ENCODE measurements at places on chromosomes 7 and 10. TPM values are rescaled to one million over a fixed set of nuclear protein-coding genes. Genes with fewer than 3 reads are reported as not detected.

DNA sequence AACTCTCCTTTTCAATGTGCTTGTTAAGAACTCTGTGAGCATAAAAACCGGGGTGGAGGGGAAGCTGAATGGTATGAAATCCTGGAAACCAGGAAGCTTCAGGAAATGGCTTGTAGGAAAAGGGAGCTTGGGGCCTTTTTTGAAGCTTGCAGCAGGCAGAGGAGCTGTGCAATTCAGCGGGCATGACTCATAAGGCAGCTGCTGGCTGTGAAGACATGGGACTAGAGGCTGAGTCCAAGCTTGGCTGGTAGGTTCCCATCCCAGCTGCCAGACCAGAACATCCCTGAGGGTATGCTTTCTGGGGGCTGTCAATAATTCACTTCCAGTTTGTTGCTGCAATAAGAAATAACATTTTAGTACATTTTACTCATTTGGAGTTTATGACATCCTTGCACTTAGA lies 36.8 kb upstream of the CDC14C start:
- DNase-seq: no peak

GRCh38 chr7:88597941-88598425 lies 161.5 kb upstream of the ZNF804B start:
- no peak for DNase-seq

- DNase-seq: no peak
Observed at GRCh38 chr7:44959433-44959951, 19.3 kb downstream of the MYO1G start.

DNA sequence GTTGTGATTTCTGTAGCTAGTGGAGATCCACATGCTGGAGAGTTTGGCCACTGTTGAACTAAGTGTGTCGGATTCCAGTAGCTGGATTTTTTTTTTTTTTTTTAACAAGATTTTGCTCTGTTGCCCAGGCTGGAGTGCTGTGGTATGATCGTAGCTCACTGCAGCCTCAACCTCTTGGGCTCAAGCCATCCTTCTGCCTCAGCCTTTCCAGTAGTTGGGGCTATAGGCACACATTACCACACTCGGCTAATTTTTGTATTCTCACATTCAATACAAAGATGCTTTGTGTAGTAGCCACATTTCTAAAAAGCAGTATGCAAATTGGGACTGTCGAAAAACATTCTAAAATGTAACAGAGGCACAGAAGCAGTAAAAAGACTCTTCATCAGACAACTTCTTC lies 63.5 kb downstream of the RABGEF1 start:
- no peak for DNase-seq

GRCh38 chr10:45471531-45472310 lies 97.7 kb downstream of the ALOX5 start:
- no peak for DNase-seq

DNA sequence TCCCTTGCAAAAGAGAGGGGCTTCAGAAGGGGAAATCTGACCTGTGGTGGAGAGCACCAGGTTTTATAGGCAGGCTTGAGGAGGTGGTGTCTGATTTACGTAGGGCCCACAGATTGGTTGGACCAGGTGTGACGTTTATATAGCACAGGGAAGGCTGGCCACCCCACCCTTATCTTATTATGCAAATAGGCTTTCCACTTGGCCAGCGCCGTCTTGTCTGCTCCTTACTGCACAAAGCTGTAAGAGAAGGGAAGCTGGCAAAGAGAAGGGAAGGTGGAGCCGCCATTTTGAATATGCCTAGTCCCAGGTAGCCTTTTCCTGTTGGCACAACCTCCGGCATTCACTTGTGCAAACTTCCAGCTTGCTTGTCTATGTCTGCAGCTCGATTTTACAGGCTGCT lies 221.4 kb downstream of the GATA3 start:
- DNase-seq: peak; percentile 60

DNA sequence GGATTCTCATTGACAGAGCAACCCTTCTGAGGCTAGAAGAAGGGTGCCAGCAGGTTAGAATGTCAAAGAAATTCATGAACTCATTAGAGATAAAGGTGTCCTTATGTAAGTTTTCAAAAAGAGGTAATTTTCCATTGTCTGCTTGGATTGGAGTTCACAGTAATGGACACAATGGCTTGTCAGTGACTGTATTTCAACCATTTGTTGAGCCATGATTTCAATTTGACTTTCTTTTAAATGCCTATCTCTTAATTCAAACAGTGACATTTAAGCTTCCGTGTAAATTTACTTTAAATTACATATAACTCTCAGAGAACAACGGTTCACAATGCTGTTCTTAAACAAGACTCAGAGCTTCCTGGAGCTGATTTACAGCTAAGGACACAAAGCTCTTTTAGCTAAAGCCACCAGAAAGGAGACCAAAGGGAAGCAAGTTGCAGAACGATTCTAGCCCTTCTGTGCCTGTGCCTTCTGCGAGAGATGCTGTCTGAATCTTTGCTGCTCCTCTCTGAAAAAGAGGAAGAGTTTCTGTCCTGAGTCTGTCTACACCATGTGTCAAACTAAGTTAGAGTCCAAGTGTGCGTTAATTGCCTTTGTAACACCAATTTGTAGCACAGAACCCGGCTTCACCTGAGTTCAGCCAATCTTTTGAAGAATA lies 42.2 kb upstream of the PFKP start:
- DNase-seq: no peak

DNA sequence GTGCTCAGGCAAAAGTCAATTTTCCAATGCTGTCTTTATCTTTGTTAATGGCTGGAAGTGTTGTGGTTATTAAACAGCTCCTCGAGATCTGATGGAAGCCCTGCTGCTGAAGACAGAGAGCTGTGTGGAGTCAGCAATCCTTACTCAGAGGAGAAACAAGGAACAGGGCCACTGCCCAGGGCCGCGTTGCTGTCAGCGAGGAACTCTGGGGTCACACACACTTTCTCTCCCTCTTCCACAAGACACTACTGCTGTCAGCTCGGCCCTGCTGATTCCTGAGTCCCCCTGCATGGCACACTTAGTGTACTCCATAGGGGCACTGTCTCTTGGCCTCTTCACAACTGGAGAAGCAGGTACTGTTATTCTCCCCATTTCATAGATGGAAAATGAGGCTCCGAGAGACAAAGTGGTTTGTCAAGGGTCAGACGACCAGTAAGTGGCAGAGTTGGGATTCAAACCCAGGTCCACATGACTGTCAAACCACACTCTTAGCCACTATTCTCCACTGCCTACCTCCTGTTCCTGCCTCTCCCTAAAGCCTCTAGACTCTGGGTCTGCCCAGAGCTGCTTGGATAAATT lies 29.3 kb upstream of the PDCD4 start:
- DNase-seq: no peak

- DNase-seq: no peak
Observed at GRCh38 chr7:82506702-82507101, 63.1 kb upstream of the CACNA2D1 start.

DNA sequence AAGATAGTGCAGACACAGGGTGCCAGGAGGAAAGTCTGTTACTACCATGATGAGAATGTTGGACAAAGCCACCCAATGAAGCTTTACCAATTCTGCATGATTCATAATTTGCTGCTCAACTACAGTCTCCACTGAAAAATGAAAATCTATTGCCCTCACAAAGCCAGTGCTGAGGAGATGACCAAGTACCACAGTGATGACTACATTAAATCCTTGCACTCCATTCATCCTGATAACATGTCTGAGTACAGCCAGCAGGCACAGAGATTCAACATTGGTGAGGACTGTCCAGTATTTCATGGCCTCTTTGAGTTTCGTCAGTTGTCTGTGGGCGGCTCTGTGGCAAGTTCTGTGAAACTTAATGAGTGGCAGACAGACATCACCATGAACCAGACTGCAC lies 144.0 kb downstream of the PLCE1 start:
- no peak for DNase-seq

DNA sequence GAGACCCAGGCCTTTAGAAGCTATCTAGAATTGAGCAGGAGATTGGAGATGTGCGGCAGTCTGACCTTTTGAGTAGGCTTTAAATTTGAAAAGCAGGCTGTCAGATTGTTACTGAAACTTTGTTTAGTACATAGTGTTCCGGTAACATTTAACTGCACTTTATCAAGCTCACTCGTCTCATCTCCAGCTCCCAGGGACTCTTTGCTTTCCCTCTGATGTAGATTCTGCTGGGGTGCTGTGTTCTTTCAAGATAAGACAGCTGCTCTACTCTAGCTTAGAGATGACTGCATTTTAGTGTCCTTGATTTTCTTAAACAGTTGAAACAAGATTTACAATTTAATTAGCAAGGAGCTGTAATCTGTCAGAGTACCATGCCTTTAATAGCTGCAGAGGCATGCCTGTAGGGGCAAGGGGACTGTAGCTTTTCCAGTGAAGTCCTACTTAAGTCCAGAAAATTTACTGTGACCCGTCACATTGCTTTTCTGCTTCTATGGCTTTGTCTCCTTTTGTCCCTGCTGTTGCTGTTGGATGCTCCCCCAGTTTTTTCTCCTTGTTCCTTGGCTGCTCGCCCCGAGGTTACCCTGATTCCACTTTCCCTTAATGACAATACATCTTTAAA lies 56.4 kb upstream of the MTPN start:
- DNase-seq: no peak

- DNase-seq: no peak
Observed at GRCh38 chr10:104928734-104929133, 287.6 kb downstream of the SORCS3 start.

- no peak for DNase-seq
Observed at GRCh38 chr7:150453181-150453580, 2.8 kb downstream of the GIMAP8 start.

DNA sequence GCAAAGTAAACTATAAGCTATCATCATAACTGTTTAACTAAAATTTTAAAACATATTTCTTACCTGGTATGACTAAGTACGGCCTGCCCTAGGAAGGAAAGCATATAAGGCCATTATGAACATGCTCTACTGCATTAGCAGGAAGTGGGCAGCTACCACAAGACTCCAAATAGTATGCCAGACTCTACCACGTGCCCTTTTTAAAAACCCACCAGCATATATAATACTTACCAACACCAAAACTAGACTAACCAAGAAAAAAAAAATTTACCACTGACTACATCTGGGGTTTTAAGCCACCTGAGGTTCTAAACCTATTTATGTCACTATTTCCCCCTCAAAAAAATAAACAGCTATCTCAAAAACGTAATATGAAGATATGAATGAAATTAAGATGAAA lies 30.1 kb downstream of the NUDCD3 start:
- peak; percentile 7 for DNase-seq

GRCh38 chr7:136941816-136942215 lies 73.4 kb downstream of the CHRM2 start:
- no peak for DNase-seq

DNA sequence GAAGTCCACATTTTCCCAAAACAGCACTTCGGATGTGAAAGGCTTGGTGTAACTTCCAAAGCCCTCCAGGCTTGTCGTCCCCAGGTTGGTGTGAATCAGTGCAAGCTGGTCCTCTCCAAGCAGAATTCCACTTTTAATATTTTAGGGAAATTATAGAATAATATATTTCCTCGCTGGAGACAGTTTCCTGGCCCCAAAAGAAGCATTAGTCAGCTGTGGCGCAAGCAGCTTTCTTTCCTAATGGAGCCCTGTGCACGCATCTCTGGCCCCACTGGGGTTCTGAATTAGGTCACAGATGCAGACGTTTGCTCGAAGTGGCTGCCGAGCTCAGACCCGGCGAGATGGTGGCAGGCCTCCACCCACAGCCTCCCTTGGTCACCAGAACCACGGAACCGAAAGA lies 33.3 kb upstream of the MNX1 start:
- DNase-seq: peak; percentile 45

- DNase-seq: no peak
Observed at GRCh38 chr7:74216361-74216761, 6.6 kb downstream of the LAT2 start.

DNA sequence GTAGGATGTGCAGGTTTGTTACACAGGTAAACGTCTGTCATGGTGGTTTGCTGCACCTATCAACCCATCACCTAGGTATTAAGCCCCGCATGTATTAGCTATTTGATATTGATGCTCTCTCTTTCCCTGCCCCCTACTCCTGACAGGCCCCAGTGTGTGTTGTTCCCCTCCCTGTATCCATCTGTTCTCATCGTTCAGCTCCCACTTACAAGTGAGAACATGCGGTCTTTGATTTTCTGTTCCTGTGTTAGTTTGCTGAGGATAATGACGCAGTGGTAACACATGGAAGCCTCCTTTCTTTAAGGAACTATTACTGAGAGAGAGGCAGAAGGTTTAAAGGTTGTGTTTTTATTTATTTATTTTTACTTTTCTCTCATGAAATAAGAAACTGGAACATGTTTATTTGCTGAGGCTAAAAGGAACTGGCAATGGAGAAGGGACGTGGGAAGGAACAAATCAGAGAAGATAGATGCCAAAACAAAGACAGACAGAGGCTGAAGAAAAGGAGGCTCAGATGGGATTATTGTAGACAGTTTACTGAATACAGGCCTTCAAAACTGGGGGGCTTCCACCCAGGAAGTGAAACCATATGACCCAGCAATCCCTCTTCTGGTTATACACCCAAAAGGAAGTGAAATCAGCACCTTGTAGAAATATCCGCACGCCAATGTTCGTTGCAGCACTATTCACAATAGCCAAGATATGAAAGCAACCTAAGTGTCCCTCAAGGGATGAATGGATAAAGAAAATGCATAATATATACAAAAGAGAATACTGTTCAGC lies 556.3 kb downstream of the GRM8 start:
- DNase-seq: no peak

GRCh38 chr7:12831024-12831423 lies 143.6 kb downstream of the ARL4A start:
- no peak for DNase-seq

DNA sequence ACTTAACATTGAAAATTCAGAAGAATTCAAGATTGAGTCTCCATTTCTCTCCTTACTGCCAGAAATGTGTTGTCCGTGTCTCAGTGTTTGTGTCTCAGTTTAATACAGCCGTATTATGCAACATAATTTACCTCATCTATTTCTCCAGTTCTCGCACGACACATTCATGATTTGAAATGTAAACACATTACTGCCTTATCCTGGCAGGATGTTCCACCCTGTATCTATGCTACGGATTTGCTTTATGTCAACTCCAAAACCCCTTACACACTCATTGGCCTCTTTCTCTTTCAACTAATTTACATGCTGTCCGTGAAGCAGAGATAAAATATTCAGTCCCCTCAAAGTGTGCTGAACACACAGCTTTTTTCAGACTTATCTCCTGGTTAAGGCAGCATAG lies 653.7 kb upstream of the SEMA3D start:
- no peak for DNase-seq

- DNase-seq: no peak
Observed at GRCh38 chr7:31082017-31082416, 29.9 kb downstream of the ADCYAP1R1 start.

- DNase-seq: no peak
Observed at GRCh38 chr7:88432301-88432700, 125.6 kb upstream of the STEAP4 start.

CLDN4 gene
- total RNA-seq: 65.6 TPM

SPDYE16 gene
- 0.26 TPM for total RNA-seq

DDC gene
- 17.1 TPM for total RNA-seq

NSUN5 gene
- total RNA-seq: 27.2 TPM

TAS2R41 gene
- not detected for total RNA-seq

VAX1 gene
- total RNA-seq: not detected

SLC26A3 gene
- total RNA-seq: not detected

CYP2E1 gene
- 3.9 TPM for total RNA-seq

PLAC9 gene
- 39.9 TPM for total RNA-seq
